Stimulated activated CD4-positive, alpha-beta T cell treated with anti-CD3 and anti-CD28 coated beads, Interleukin-1b, Interleukin-23, amount 100 ng/mL, for 1 hour (primary cell): ENCODE measurements at places on chromosomes 2 and 18.

GRCh38 chr18:33440060-33441043, at the start of gene CCDC178:
Gene CCDC178 (minus strand): TSS chr18:33440721. CDS start chr18:33412088, 28,633 bp downstream.
- no peak for DNase-seq

DNA sequence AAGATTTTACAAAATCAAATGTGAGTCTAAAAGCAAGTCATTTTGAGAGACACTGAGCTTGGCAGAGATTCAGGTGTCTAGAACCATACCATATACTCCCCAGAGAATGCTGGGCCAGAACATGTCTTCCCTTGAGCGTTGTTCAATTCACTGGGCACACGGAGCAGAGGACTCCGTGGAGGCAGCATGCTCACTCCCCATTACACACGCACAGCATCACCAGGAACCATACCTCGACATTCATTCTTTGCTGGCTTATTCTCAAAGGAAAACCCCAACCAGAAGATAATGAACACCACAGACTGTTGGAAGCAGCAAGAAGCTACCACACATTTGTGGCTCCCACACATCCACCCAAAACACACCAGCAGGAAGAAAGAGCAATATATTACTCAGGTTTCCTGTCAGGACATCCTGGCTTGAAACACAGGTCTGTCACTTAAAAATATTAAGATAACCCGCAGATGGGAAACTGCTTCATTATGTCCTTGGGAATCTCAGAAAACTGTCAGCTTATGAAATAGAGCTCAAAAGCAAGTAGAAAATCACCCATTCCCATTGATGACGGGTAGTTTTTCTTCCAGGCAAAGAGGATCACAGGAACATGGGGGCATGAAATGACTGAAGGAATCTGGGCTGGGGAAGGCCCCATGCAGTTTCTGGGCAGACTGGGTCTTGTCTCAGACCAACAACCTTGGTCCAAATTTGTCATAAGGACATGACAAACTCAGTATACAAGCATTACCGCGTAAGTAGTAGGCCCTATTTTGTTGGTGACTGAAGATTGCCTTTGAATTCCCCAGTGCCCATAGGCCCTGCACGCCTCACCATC, 46.4 kb downstream of the PCBP1 start:
- no peak for DNase-seq

DNA sequence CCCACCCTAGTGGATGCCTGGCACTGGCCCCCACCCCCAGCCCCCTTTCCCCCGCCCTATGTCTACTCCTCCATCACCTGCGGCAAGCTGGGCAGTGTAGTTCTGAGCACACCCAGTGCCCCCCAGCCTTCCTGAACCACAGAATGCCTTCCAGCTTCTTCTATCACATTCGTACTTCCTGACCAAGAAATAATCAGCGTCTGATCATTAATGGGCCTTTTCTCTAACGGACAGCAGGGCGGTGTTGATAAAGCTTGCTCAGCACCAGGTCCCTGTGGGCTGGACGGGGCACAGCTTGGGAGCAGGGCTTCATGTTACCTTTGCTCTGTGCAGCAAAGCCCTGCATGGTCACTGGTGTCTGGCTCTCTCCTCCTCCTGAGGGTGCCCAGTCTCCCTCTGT, 15.4 kb downstream of the UXS1 start:
- no peak for DNase-seq

- no peak for DNase-seq
Observed at GRCh38 chr2:188324067-188324466, 32.4 kb downstream of the GULP1 start.

- no peak for DNase-seq
Observed at GRCh38 chr2:191499874-191500565, 177.9 kb upstream of the NABP1 start.
